Breast epithelium (tissue), 4 donors: ENCODE measurements at places on chromosomes 7 and 10. TPM values are rescaled to one million over a fixed set of nuclear protein-coding genes. Genes with fewer than 3 reads are reported as not detected.

Gene FGL2
- total RNA-seq, result 23.3 TPM

Gene GSDME
- total RNA-seq, result 12.3 TPM

Gene ASZ1
- not detected for total RNA-seq

GRCh38 chr7:134042307-134042706 is 84.8 kb upstream of the LRGUK start:
- H3K4me1 ChIP-seq, result no peaks in the 10 kb centered on the region
- H3K27me3 ChIP-seq, result no peaks in the 10 kb centered on the region
- no peak overlapping the region for H3K4me3 ChIP-seq
- no peak for DNase-seq

- no peak overlapping the region for H3K4me3 ChIP-seq
- no peak for DNase-seq
- H3K27me3 ChIP-seq, result no peaks in the 10 kb centered on the region
Observed at GRCh38 chr10:128575761-128576160, 449.5 kb upstream of the MKI67 start.
